A673 (cell line): ENCODE measurements at places on chromosomes 2 and 18.
A peak's percentile ranks its signal among the peaks of the same experiment; 100 is the strongest.

DNA sequence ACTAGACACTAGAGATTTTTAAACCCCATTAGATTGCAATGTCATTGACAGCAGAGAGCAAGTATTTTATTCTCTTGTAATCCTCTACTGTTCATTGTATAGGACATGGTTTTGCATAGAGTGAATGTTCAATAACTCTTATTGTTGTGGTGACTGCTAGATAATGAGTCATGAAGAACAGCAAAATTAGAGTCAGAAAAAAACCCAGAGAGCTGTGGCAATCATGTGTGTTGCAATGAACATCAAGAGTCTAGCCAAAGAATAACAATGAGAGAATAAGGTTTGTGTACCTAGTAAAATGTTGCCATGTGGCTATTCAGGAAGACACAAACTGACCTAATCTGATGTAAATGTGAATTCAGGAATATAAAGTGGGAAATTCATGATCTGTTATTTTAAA is 684.0 kb downstream of the DSC3 start:
- DNase-seq, result no peak

DNA sequence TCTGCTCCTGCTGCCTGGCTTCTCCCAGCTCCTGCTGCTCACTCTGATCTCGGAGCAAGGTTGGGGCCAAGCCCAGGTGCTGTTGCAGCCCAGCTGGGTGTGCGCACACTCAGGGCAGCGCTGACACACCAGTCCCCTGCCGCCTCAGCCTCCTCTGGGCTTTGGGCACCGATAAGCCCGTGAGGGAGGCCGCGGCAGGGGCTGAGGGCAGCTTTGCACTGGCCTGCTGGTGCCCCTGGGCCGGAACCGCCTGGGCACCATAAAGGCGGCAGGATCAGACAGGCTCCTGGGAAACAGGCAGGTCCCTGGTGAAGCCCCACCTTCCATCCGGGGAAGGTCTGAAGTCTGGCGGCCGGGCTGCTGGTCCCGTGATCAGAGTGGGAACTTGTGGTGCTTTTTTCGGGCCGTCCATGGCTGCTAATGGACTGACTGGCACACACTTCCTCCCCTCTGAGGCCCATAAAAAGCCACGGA is 14.1 kb upstream of the EML6 start:
- DNase-seq, result no peak

DNA sequence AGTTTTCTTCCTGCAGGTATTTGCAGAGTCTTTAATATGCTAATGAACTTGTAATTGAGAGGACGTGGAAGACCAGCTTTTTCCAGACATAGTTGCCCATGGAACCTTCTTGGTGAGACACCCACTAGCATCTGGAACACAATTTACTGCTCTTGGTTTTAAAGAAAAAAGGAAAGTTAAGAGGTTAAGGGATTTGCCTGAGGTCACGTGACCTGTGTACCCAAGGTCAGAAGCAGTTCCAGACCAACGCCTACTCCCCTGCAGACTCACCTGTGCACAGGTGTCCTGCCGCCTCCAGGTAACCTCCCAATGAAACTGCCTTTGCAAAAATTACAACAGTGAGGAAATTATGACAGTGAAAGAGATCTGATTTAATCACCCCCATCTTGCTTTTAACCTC is 172.7 kb downstream of the ANAPC1 start:
- DNase-seq, result no peak

DNA sequence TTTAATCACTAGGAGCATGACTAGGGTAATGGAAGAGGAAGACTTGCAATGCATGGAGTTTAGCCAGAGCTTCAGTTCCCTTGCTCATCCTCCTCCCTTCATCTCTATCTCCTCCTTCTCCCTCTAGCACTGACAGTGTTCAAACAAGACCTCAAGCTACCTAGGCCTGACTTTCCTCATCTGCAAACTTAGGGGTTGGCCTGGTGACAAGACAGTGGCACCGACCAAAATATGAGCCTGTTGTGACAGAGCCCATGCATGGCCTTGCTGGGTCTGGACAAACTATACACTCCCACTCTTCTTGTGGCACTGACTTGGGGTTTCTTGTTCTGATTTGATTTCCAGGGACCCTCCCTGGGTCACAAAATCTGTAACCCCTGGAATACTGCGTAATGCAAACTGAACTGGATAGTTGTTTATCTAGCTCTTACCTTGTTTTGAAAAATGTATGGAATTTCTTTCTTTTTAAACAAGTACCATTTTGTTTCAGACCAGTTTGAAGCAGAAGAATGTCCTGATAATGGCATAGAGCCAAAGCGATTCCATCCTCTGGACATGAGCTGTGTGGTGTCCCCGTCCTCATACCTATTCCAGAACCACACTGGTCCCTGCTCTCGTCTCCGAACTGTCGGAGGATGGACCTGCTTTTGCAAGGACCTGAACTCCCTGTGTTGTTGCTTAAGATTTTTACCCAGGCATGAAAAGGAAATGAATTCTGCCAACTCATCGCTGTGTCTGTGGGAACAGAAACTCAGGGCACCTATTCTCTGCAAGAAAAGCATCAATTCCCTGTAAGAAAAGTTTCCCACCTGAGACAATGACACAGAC is 33.4 kb upstream of the PPP4R1 start:
- DNase-seq, result no peak

DNA sequence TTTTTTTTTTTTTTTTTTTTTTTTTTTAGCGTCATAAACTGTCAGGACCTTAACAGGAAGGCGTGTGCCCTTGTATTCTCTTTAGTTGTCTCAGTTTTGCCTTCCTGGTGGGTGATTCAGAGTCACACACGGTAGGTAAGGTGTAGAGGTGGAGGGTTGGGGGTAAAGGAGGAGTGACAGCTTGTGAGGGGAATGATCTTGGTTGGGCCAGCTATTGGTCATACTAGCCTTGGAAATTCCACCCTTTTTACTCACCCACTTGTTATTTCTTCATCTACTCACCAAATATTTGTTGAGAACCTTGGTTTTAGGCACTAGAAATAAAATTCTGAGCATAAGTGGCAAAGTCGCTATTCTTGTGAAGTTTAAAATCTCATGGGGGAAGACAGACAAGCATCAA is 22.2 kb downstream of the SMIM21 start:
- DNase-seq, result no peak

DNA sequence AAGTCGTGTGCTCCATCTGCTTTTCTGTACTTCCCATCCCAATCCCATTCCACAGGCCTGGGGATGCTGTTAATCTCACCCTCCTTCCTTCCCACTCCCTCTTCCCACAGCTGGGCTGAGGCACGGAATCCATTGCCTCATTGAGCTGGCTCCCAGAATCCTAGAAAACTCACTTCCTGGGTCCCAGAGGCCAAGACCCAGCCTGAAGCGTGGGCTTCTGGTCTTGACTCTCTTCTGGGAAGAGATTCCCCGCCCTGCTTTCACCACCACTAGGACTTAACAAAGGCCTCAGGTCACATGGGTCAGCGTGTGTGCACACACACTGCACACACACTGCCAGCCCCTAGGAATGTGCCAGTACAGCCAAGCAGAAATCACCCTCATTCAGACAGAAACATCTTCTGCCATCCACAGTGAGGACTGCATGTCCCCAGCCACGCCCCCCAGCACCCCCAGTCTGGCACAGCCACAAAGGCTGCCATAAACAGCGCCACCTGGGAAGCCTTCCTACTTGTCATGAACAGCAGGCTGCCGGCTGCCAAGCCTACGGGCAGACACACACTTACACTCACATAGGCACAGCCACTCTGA is 165.8 kb downstream of the TNS1 start:
- peak; percentile 35 for DNase-seq

- DNase-seq, result no peak
Observed at GRCh38 chr2:238162251-238162845, 3.6 kb downstream of the ERFE start.

DNA sequence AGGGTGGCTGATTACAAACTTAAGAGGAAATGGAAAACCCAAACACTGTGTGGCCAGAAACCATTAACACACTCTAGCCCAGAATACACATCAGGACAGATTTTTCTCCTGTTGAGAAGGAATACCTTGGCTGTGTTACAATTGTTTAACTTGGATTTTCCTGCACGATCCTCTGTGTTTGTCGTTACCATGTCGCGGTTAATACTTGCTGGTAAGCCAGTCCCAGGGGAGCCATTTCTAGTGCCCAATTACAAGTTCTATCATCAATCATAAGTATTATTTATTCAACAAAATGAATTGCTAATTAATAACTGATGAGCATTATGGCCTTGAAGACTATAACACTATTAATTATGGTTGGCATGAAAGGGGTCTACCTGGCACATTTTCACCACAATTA is 146.8 kb downstream of the LNPK start:
- DNase-seq, result no peak

DNA sequence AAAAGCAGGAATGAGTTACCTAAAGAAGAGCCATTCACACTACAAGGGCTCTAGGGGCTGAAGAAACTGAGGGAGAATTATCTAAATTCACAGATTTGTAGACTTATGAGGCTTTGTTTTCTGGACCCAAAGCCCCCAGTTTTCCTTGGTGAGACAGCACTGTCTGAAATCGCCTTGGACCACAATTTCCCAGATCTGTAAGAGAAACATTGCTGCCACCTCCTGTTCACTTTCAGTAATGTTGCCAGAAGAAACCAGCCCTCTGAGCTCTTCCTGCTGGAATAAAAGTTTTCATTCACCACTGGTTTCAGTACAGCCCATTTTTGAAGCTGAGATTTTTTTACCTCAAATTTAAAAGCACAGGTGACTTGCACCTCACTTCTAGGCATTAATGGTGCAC is 169.2 kb downstream of the CDH20 start:
- peak; percentile 72 for DNase-seq

- DNase-seq, result no peak
Observed at GRCh38 chr18:45820106-45820745, 5.2 kb upstream of the SIGLEC15 start.

GRCh38 chr18:75422341-75422910 is 5.1 kb downstream of the SMIM21 start:
- no peak for DNase-seq

DNA sequence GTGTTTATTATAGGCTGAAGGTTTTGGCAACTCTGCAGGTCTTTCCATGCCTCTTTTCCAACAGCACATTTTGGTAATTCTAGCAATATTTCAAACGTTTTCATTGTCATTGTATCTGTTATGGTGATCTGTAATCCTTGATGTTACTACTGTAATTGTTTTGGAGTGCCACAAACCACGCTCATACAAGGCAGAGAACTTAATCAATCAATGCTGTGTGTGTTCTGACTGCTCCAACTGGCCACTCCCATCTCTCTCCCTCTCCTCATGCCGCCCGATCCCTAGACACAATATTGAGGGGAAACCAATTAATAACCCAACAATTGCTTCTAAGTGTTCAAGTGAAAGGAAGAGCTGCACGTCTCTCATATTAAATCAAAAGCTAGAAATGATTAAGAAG is 32.9 kb downstream of the HDLBP start:
- no peak for DNase-seq

GRCh38 chr2:218956039-218956438 is 3.4 kb upstream of the CDK5R2 start:
- DNase-seq, result no peak

DNA sequence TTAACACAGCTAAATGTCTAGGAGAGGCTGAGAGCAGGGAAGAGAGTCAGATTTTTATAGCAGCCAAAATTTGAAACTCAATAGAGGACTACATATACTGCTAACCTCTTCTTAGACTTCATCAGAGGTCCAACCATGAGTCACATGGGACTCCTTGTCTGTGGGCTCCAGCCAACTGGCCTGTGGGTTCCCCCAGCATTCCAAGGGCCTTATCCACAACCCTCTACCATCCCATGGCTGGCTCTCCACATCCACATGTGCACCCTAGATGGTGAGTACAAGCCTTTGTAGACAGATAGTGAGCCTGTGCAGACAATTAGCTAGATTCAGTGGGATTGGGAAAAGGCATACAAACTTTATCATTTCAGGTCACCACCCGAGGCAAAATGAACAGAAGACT is 901.9 kb upstream of the ZEB2 start:
- no peak for DNase-seq

GRCh38 chr2:65700004-65700651 is 267.7 kb upstream of the SPRED2 start:
- no peak for DNase-seq

GRCh38 chr2:46776687-46777327 is 138.8 kb downstream of the MCFD2 start:
- peak; percentile 76 for DNase-seq

DNA sequence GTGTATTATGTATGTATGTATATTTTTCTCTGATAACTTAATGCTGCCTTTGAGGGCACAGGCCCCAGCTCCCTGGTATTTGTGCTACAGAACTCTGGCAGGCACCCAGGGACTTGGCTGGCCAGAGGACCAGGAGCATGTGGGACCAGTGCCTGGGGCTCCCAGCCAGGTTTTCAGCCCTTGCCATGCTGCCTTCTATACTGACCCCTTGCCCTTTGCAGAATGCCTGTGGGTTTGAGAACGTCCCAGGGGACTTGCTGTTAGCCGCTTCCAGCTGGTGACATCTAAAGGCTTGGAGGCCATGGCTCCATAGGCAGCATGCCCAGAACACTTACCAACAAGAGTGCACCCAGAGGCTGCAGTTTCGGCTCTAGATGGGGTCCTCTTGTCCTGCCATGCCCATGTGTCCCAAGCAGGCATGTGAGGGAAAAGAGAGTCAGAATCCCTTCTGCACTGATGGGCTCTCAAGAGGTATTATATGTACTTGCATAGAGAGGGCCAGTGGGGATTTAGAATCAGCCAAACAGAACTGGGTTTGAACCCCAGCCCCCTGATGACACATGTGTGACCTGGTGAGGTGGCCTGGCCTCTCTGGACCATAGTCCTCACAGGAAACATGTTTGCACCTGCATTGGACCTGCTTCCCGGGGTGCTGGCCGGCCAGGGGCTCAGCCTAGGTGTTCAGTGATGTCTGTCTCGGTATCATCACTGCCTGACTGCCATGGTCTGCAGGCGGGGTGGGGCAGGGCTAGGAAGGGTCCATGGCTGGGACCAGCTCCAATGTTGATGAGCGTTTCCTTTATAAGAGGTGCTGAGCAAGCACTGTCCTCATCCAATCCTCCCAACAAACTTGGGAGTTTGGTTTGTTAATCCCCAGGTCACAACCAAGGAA is 119.2 kb upstream of the FHL2 start:
- DNase-seq, result no peak

GRCh38 chr2:66582987-66583880 is 148.3 kb downstream of the MEIS1 start:
- no peak for DNase-seq

GRCh38 chr2:99961196-99961913 is 181.0 kb downstream of the AFF3 start:
- DNase-seq, result no peak

DNA sequence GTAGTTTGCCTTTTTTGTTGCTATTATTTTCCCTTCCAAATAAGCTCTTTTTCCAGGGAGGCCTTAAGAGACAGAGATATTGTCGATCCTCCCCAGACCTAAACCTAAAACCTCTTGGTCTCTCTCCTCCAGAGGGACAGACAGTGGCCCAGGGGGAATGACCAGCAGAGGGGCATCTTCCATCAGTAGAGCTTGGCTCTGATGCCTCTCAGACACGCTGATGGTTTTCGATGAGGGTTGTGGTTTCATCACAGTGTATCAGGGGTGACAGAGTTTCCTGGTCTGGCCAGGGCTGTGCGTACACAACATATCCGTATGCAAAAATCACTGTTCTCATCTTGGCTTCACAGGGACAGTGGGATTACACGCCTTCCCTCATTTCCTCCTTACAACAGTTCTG is 68.6 kb downstream of the GATA6 start:
- DNase-seq, result no peak

- no peak for DNase-seq
Observed at GRCh38 chr18:71431171-71431570, 1113.0 kb downstream of the CBLN2 start.

- DNase-seq, result no peak
Observed at GRCh38 chr2:86429335-86429734, 11.8 kb upstream of the KDM3A start.
